ENCODE measurements at places on chromosomes 6 and 20. TPM values are rescaled to one million over a fixed set of nuclear protein-coding genes. Genes with fewer than 3 reads are reported as not detected.

- H3K36me3 ChIP-seq, result no peaks in the 10 kb centered on the region
- peak overlapping the region; percentile 78 for H3K27ac ChIP-seq
- H3K4me3 ChIP-seq, result no peak overlapping the region
- DNase-seq, result peak; percentile 71
These were observed 53.9 kb upstream of the TAGAP start for GRCh38 chr6:159098636-159099106.

GRCh38 chr20:11380283-11380682 lies 537.4 kb upstream of the BTBD3 start:
- no peaks in the 10 kb centered on the region for H3K36me3 ChIP-seq
- H3K27ac ChIP-seq, result no peak overlapping the region
- no peaks in the 10 kb centered on the region for H3K4me1 ChIP-seq
- no peak for DNase-seq
- H3K4me3 ChIP-seq, result no peak overlapping the region

DNA sequence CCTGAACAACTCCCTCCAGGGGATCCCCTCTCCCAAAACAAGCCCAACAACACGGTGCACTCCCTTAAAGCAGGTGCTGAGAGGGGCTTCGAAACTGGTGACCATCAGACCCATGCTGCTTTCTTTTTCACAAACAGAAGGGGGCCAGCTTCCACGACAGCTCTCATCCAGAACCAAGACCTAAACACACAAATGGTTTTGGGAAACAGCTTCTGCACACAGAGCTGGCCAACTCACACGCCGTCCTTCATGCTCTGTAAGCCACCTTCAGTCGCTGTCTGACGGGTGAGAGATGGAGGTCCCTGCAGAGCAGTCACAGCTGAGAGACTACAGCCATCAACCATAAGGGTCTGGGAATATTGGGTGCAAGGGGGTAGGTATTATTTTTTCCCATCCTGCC lies 76.3 kb downstream of the ZMYND8 start:
- H3K36me3 ChIP-seq, result peaks cover 5% of the 10 kb centered on the region
- peak; percentile 71 for DNase-seq
- H3K4me1 ChIP-seq, result peaks cover 44% of the 10 kb centered on the region
- H3K27ac ChIP-seq, result peak overlapping the region; percentile 58
- no peaks in the 10 kb centered on the region for H3K27me3 ChIP-seq

- DNase-seq, result no peak
- H3K4me1 ChIP-seq, result peaks cover 11% of the 10 kb centered on the region
- no peak overlapping the region for H3K27ac ChIP-seq
- no peak overlapping the region for H3K4me3 ChIP-seq
- H3K27me3 ChIP-seq, result no peaks in the 10 kb centered on the region
These were observed 2.5 kb downstream of the NPBWR2 start for GRCh38 chr20:64104667-64105451.

DNA sequence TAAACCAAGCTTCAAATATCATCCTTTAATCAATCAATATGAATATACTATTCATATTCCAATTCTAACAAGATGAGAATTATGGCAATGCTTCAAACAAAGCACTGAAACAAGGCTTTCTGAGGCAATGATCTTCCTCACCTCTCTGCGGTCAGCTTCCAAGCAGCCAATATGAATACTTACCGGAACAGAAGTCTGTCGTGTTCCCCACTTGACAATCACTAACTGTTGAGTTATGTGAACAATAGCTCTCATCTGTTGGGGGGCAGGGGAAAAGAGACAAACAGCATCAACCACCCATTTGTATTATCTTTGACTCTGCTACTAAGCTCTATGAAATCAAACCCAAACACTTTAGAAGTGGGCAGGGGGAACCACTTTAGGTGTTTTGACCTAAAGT lies 4.5 kb downstream of the CD164 start:
- H3K27me3 ChIP-seq, result no peaks in the 10 kb centered on the region
- no peak overlapping the region for H3K4me3 ChIP-seq
- H3K27ac ChIP-seq, result no peak overlapping the region
- peaks cover 36% of the 10 kb centered on the region for H3K36me3 ChIP-seq

GRCh38 chr6:75748743-75749538 lies at the start of gene MYO6:
TSS of gene MYO6 (plus strand) at chr6:75749239. CDS start at chr6:75817548, 68,309 bp downstream.
- H3K4me3 ChIP-seq, result peak within 1 kb of the TSS; percentile 92
- DNase-seq, result peak; percentile 78
- H3K36me3 ChIP-seq, result no peaks in the 10 kb centered on the region
- H3K27me3 ChIP-seq, result no peaks in the 10 kb centered on the region
- H3K27ac ChIP-seq, result peak within 1 kb of the TSS; percentile 84

GRCh38 chr6:90286884-90287488 lies 9.7 kb downstream of the BACH2 start:
- peaks cover 10% of the 10 kb centered on the region for H3K4me1 ChIP-seq
- no peaks in the 10 kb centered on the region for H3K27me3 ChIP-seq
- no peak overlapping the region for H3K4me3 ChIP-seq
- H3K36me3 ChIP-seq, result no peaks in the 10 kb centered on the region
- H3K27ac ChIP-seq, result no peak overlapping the region

GRCh38 chr20:63178889-63179686 lies 36.8 kb downstream of the YTHDF1 start:
- H3K4me3 ChIP-seq, result no peak overlapping the region

- H3K4me1 ChIP-seq, result peaks cover 6% of the 10 kb centered on the region
- H3K27me3 ChIP-seq, result no peaks in the 10 kb centered on the region
- DNase-seq, result no peak
- H3K36me3 ChIP-seq, result no peaks in the 10 kb centered on the region
- H3K4me3 ChIP-seq, result no peak overlapping the region
These were observed 255.5 kb downstream of the TBC1D7 start for GRCh38 chr6:13072686-13073347.

- no peak for DNase-seq
- no peaks in the 10 kb centered on the region for H3K36me3 ChIP-seq
- H3K4me1 ChIP-seq, result no peaks in the 10 kb centered on the region
- no peak overlapping the region for H3K4me3 ChIP-seq
- no peaks in the 10 kb centered on the region for H3K27me3 ChIP-seq
- H3K27ac ChIP-seq, result no peak overlapping the region
These were observed 7.6 kb upstream of the HIVEP2 start for GRCh38 chr6:142952614-142953013.

DNA sequence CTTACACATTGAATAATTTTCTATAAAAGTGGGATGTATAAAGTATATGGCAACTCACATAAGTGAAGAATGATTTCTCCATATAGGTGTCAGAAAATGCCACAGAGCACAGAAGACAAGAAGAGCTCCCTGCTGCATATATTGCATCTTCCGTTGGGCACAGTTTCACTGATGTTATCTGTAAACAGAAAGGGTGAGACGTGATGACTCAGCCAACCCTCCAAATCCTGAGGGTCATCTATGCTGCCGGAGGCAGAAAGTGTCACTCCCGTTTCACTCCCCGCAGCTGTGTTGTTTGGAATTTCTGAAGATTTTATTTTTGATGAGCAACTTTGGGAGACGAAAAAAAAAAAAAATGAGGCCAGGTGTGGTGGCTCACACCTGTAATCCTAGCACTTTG lies 644.1 kb downstream of the C6orf118 start:
- H3K4me3 ChIP-seq, result no peak overlapping the region
- no peaks in the 10 kb centered on the region for H3K36me3 ChIP-seq
- H3K4me1 ChIP-seq, result no peaks in the 10 kb centered on the region
- DNase-seq, result no peak

GRCh38 chr6:32154514-32155161 lies 697 bp downstream of the PPT2 start:
- H3K36me3 ChIP-seq, result no peaks in the 10 kb centered on the region
- DNase-seq, result peak; percentile 87
- peak overlapping the region; percentile 92 for H3K4me3 ChIP-seq
- peaks cover 26% of the 10 kb centered on the region for H3K4me1 ChIP-seq
- no peaks in the 10 kb centered on the region for H3K27me3 ChIP-seq

GRCh38 chr6:72464791-72465691 lies 156.8 kb upstream of the KCNQ5 start:
- H3K36me3 ChIP-seq, result no peaks in the 10 kb centered on the region
- no peaks in the 10 kb centered on the region for H3K27me3 ChIP-seq
- DNase-seq, result no peak

DNA sequence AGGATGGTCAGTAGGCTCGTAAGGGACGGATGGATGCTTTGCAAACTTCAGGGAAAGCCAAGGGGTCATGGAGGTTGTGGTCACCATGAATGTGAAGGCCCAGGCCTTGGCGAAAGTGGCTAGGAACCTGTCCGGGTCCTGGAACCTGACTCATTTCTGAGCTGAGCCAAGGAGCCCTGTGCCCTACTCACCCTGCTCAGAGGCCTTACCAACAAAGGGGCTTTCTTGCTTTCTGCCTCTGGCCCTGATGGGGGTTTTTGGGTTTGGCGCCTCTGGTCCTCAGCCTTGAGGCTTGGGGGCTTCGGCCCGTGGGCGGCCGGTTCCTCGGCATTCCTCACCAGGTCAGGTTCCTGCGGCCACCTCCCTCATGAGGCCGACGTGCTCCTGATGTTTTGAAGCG lies 155.1 kb downstream of the DTNBP1 start:
- no peak overlapping the region for H3K27ac ChIP-seq
- H3K4me1 ChIP-seq, result peaks cover 19% of the 10 kb centered on the region
- no peak overlapping the region for H3K4me3 ChIP-seq
- no peaks in the 10 kb centered on the region for H3K27me3 ChIP-seq
- no peaks in the 10 kb centered on the region for H3K36me3 ChIP-seq

- peak; percentile 49 for DNase-seq
- no peaks in the 10 kb centered on the region for H3K27me3 ChIP-seq
- H3K27ac ChIP-seq, result peak overlapping the region; percentile 67
- H3K4me3 ChIP-seq, result no peak overlapping the region
- H3K4me1 ChIP-seq, result peaks cover 7% of the 10 kb centered on the region
- no peaks in the 10 kb centered on the region for H3K36me3 ChIP-seq
These were observed 188.0 kb upstream of the TAB2 start for GRCh38 chr6:149129371-149130077.

- DNase-seq, result no peak
- H3K4me1 ChIP-seq, result no peaks in the 10 kb centered on the region
- no peak overlapping the region for H3K4me3 ChIP-seq
- no peaks in the 10 kb centered on the region for H3K27me3 ChIP-seq
These were observed 129.8 kb upstream of the GJE1 start for GRCh38 chr6:142002825-142003405.

DNA sequence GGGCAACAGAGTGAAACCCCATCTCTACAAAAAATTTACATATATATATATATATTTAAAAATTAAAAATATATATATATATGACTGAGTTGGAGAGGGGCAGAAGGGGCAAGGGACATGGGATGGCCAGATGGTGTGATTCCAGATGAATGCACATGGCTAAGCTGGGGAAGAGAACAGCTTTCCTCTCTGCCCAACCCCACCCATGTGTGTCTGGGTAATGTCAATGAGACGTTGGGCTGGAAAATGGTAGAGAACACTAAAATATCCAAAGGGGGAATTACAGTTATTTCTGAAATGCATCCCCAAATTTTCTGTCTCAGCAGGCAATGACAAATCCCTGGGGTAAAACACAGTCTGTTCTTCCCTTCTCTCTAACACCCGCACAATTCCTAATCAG lies 31.2 kb upstream of the CCND3 start:
- H3K27me3 ChIP-seq, result no peaks in the 10 kb centered on the region
- H3K36me3 ChIP-seq, result no peaks in the 10 kb centered on the region
- no peak overlapping the region for H3K4me3 ChIP-seq
- no peak overlapping the region for H3K27ac ChIP-seq

DNA sequence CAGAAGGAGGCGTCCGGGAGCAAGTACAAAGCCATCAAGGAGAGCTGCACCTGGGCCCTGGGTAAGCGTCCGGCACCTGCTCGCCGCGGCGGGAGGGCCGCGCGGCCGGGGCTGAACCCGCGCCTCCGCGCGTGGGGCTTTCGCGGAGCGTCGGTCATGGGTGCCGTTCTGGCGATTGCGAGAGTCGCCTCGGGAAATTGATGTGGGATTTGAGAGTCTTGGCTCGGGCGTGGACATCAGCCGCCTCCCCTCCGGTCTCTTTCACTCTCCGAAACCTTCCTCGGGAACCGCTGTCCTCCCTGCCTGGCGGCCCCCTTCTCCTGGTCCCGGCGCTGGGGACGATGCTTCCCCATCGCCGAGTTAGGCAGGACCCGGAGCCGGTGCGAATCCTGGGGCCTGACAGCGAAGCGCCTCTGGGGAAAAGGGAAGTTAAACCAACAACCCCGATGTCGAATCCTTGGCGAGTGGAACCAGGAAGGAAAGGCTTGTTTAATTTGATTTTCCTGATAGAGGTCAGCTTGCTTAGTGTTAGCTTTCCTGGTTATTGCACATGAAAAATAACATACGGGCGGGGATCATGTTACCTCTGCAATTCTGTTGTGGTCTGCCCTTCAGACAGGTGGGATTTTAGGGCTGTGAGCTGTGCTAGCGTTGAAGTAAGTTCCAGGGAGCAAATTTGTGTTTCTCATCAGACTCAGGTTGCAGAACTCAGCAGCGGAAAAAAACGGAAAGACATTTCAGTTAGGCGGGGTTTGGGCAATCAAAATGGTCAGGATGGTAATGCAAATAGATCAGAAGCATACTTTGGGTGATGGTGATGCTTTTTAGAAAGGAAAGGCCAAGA lies 594 bp downstream of the ARFGEF3 start:
- no peaks in the 10 kb centered on the region for H3K27me3 ChIP-seq
- no peaks in the 10 kb centered on the region for H3K4me1 ChIP-seq
- H3K36me3 ChIP-seq, result no peaks in the 10 kb centered on the region
- no peak overlapping the region for H3K27ac ChIP-seq

DNA sequence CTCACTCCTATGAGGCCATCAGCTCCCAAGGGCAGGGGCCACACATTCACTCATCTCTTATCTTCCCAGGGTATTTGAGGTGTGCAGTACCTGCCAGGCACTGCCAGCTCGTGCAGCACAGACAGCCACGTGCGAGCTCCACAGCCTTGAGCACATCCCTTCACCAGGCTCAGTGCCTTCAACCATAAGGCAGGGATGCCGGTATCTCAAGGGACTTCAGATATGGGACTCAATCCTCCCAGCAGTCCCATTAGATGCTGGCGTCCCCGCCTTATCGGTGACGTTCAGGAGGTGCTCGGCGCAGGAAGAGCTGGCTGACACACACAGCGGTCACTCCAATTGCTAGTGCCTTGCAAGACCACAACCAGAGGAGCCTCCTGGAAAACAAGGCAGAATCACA lies 47.0 kb downstream of the EZR start:
- no peak overlapping the region for H3K27ac ChIP-seq
- no peaks in the 10 kb centered on the region for H3K27me3 ChIP-seq
- H3K4me3 ChIP-seq, result no peak overlapping the region
- peaks cover 10% of the 10 kb centered on the region for H3K4me1 ChIP-seq
- H3K36me3 ChIP-seq, result peaks cover 83% of the 10 kb centered on the region
- no peak for DNase-seq

- peaks cover 8% of the 10 kb centered on the region for H3K4me1 ChIP-seq
- peak overlapping the region; percentile 13 for H3K27ac ChIP-seq
- DNase-seq, result peak; percentile 33
- no peak overlapping the region for H3K4me3 ChIP-seq
These were observed 129.1 kb downstream of the PACRG start for GRCh38 chr6:162856885-162857284.

CLDN20 gene
- not detected for total RNA-seq

CD93 gene
- 53.8 TPM for total RNA-seq

CCN6 gene
- total RNA-seq, result 0.33 TPM

FNDC11 gene
- 0.89 TPM for total RNA-seq

HTR1E gene
- 0.33 TPM for total RNA-seq

CYP24A1 gene
- total RNA-seq, result not detected

FNDC1 gene
- 13.8 TPM for total RNA-seq

SLC2A10 gene
- 51.7 TPM for total RNA-seq

TASP1 gene
- 31.2 TPM for total RNA-seq
